Activated naive CD4-positive, alpha-beta T cell treated with anti-CD3 and anti-CD28 coated beads, Interleukin-2, amount 50 U/mL, for 16 hours (primary cell): ENCODE measurements at places on chromosomes 7 and 10.

- DNase-seq, result no peak
Measured at GRCh38 chr10:33238643-33239042, 95.8 kb downstream of the NRP1 start.

DNA sequence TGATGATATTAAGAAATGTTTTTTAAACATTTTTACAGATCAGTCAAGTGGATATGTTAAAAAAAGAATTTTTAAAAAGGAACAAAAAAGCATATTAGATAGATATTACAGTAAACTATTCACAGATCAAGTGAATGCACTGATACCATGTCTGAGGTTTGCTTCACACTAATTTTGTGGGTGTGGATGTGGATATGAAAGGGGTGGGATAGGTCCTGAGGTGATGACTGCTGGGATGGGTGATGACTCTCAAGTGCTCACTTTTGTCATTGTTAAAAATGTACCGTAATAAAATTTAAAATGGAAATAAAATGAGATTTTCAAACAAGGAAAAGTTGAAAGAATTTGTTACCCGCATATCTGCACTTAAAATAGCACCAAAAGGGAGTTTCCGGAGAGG is 54.1 kb downstream of the AGMO start:
- DNase-seq, result no peak

- no peak for DNase-seq
Measured at GRCh38 chr7:103793614-103794013, 195.8 kb downstream of the RELN start.

- peak; percentile 24 for DNase-seq
Measured at GRCh38 chr10:7484456-7485243, 73.8 kb upstream of the SFMBT2 start.

DNA sequence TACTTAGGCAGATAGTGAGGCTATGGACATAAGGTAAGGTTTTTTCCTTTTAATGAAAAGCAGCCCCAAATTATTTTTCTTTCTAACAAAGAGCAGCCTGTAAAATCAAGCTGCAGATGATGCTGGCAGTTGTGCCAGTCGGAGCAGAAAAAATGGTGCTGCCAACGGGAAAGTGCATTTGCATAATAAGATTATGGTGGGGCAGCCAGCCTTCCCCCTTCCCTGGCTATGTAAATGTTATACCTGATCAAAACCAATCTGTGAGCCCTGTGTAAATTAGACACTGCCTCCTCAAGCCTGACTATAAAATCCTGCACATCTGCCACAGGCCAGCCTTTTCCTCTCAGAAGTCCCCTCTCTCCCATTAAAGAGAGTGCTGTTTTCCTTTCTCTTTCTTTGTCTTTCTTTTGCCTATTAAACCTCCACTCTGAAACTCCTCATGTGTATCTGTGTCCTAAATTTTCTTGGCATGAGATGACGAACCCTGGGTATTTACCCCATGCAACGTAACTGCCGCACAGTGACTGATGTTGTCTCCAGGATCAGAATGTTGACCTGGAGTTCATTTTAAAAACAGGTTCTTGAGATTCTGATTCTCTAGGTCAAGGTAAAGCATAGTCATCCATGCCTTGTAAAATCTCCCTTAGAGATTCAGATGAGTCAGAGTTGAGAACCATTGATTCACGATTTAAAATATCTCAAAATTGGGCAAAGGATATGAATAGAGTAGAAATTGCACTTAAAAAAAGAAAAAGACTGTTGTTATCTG is 167.3 kb upstream of the C1GALT1 start:
- DNase-seq, result no peak

- no peak for DNase-seq
Measured at GRCh38 chr7:77662869-77663268, 33.4 kb upstream of the RSBN1L start.

- peak; percentile 9 for DNase-seq
Measured at GRCh38 chr7:1539181-1539881, 8.8 kb downstream of the MAFK start.

DNA sequence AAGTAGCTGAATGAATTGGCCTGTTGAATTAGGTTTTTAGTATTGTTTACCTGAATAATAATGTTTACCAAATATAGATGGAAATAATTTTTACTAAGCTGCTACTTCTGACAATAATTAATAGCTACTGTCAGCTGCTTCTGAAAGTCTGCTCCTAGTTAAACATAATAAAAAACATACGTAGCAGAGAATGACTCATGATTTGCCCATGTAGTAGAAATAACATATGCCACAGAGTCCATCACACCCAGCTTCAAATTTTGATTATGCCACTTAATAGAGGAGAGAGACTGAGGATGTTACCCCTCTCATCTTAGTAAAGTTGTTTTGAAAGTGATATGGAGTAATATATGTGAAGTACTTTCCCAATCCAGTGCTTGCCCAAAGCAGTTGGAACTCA is 57.6 kb upstream of the MDFIC start:
- DNase-seq, result no peak

GRCh38 chr7:36287371-36288241 is 102.1 kb upstream of the ANLN start:
- no peak for DNase-seq

DNA sequence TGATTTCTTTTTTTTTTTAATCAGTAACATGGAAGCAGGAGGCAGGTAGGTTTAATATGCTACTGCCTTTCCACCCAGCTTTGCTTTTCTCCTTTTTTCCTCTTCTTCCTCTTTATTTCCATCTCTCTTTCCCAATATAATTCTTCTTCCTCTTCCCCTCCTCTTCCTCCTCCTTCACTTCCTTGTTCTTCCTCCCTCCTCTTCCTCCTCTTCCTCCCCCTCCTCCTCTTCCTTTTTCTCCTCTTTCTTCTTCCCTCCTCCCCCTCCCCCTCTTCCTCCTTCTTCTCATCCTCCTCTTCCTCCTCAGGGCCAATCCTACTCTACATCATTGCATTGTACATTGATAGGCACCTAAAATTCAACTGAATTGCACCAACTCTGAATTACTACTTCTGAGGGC is 11.4 kb downstream of the ZNF503 start:
- no peak for DNase-seq

DNA sequence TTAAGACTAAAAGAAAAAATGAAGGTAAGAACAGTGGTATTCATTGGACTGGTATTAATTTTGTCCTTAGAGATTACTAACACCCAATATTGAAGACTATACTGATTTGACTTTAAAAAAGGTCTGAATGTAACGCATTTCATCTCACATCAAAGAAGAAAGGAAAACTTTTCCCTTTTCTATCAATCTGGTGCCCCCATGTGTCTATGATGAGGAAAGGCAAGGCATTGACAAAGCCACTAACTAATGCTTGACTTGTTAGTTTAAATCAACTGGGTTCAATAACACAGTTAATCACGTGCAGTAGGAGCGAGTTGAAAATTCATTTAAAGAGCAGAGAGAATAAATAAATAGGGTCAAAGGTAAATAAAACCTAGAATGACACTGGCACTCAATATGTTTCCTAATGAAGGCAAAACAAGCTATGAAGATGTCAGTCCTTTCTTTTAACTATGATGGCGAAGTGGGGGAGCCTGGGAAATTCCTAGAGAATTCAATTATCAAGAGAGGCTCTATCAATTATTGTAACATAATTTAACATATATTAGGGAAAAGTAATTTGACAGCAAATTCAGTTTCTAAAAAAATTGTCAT is 180.9 kb downstream of the ANK3 start:
- no peak for DNase-seq

DNA sequence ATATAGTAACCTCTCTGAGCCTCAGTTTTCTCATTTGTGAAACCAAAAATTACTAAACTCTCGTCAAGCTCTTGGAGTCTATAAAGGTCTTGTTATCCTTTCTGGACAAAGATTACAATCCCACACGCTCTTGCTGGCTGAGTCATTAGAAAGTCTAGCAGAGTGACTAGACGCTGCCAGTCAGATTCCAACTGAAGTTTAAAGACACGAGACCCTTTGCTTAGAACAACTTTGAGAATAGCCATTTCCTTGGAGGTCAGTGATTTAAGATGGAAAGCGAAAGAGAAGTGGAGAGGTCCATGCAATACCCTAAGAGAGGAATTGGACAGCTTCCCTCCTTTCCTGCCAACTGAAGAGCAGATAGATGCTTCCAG is 119.5 kb downstream of the APBB1IP start:
- no peak for DNase-seq

- no peak for DNase-seq
Measured at GRCh38 chr7:85627791-85628586, 441.1 kb upstream of the SEMA3D start.

DNA sequence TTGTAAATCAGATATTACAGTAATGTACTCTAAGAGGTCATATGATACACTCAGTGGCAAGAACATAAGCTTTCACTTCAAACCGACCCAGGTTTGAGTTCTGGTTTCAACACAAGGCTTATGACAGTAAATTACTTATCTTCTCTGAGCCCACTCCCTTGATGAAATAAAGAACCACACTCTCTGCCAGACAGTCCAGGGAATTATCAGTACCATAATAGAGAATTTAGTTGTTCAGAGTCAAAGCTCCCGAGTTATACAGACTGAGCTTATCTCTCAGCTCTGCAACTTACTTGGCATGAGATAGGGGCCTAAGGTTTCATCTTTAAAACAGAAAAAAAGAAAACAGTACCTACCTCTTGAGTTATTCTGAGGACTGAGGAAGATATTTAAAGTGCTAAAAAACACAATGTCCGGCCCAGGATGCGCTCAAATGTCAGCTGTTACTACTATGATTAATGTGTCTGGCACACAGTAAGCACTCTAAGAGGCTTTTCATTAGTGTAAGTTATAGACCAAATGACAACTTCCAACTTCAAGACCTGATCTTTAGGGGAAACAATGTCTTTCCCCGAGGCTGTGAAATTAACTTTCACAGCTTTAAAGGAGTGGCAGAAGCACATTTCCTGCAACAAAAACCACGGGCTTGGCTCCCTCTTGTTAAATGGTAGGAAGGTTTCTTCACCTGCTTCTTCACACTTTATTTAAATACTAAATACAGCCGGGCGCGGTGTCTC is 38.1 kb downstream of the UBE2H start:
- no peak for DNase-seq

GRCh38 chr7:133746847-133747246 is 380.3 kb upstream of the LRGUK start:
- DNase-seq, result no peak

DNA sequence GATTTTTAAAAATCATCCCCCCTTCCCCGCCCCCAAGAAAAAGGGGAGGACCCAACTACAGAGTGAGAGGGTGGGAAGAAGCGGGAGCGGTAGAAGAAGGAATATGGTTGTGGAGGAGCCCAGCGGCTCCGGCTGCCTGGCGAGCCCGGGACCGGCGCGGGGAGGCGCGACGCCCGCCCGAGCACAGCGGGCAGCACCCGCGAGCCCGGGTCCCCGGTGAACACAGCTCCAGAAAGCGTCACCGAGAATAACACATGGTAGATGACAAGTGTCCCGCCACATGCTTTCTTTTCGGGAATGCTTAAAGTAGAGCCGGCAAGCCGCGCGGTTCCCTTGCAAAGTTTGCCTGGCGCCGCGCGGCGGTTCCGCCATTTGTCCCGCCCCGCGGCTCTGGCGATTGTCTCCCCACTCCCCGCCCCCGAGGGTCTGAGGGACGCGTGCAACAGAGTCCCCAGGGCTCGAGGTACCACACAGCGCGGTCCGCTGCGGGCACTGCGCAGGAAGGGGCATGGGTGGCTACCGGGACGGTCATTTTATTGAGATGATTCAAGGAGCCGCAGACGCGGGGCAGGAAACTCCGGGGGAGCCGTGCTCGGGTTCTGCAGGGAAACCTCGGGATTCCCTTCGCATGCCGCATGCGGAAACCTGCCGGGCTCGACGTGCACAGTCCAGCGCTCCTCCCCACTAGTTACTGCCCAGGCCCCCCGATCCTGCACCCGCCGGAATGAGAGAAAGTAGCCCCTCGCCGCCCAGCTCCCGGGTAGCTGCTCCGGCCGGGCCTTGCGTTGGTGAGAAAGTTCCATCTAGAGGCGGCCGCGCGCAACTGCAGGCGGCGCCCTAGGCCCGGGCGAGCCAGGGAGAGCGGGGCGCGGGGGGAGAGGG is 781 bp upstream of the GRM8 start:
- peak; percentile 68 for DNase-seq

DNA sequence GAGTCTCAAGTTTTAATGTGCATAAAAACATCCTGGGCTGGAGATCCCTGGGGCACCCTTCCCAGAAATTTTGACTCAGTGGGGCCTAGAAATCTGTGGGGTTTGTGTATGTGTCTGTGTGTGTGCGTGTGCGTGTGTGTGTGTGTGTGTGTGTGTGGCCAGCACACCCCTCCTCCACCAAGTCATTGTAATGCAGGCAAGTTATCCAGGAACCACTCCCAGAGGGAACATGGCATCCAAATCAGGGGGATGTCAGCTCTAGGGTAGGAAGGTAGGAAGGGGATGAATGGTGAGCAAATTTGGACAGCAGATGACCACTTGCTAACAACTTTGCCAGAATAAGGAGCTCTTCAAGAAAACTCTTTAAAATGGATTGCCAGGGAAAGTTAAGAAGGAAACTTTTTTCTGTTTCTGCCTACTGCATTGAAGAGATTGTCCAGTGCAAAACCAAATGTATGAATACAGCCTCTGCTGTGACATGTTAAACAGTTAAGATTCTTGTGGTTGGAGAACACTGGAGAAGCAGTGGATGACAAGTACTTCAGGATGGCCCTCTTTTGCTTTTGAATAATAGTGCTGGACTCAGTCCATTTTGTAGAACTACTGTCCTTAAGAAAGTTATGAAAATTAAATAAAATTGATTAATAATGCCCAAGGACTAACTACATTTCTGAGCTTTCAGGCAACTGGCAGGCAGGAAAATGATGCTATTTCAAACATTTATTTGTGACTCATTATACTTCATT is 12.3 kb downstream of the STAMBPL1 start:
- no peak for DNase-seq

GRCh38 chr7:28484606-28484935 is 72.3 kb downstream of the CREB5 start:
- DNase-seq, result no peak
